Fibroblast of skin of abdomen (primary cell): ENCODE measurements at places on chromosomes 4 and X.

GRCh38 chr4:126306152-126306869 lies 991.6 kb downstream of the FAT4 start:
- DNase-seq = peak; percentile 0

- peak; percentile 48 for DNase-seq
Measured at GRCh38 chr4:1039493-1040343, 28.3 kb downstream of the FGFRL1 start.

- DNase-seq = no peak
Measured at GRCh38 chr4:111806331-111806730, 338.9 kb upstream of the FAM241A start.

DNA sequence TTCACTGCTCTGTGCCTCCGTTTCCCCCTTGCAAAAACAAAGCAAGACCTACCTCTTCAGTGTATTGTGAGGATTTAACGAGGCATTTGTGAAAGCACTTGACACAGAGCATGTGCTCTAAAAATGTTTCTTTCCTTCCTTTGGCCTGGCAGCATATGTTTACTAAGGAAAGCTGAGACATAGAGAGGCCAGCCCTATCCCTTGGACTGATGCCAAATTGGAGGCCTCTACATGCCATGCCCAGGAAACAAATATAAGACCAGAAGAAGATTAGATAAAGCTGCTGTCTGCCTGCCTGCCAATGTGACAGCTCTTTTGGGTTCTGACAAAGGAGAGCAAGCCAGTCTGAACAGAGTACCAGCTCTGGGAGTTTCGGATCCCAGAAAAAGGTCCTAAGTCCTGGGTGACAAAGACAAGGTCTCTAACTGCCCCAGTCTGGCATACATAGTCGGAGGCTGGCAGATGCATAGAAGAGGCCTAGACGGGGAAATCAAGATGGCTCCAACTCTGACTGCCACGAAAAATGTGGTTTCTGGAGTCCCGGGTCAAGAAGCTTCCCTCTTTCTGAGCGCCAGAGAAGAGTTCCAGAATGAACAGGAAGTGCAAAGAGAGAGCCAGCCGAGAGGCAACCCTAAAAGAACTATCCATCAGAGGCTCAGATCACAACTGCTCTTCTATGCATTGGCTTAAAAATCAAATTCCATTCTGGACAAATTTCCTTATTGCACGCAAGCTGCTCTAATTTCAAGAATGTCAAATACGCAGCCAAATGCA lies 25.8 kb downstream of the OTUD6A start:
- DNase-seq = peak; percentile 59

DNA sequence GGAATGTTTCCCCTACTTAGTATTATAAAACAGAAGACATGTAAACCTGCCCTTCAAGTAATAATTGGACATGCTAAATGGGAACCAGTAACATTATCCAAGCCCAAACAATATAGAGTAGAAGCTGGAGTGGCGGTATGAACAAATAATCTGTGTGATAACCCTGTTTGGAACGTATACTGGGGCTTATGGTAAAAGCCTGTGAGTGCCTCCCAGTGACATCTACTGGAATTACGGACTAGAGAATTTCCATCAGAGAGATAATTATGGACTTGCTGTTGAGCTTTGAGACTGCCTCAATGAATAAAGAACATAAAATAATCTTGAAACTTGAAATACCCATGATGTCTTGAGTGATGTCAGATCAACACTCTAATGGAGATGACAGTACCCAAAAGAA lies 406.3 kb upstream of the GRIA3 start:
- no peak for DNase-seq

DNA sequence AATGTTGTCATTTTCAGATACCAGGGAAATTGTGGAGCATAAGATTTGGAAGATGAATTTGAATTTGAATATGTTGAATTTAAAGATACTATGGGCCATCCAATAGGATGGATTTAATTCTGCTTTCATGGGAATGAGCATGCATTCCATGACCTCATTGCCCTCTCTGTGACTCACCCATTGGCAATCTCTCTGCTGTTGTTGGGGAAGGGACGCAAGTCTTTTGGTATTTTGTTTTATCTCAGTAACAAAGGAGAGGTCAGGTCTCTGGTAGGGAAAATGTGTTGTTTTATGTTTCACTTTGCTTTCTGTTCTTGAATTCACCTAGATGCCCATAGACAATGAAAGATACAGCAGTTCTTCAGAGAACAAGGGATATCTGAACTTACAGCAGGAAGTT lies 42.1 kb upstream of the MAGEA4 start:
- DNase-seq = peak; percentile 73

DNA sequence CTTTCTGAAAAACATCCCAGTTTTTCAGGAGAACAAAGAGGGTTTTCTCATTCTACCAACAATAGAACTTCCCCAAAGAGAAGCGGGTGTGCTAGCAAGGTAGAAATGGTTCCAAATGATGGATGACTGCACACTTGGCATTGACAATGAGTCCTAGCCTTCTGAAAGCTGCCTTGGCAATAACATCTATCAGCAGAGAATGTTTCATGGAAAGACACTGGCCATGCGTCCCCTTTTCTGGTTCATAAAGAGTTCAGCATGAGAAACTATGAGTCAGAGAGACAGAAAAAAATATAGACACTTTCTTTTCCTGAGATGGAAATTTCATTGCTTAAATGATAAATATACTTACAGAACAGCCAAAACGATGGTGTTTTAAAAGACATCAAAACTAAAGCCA lies 236.9 kb upstream of the PRKX start:
- no peak for DNase-seq

- no peak for DNase-seq
Measured at GRCh38 chr4:148452970-148453369, 10.8 kb upstream of the NR3C2 start.

DNA sequence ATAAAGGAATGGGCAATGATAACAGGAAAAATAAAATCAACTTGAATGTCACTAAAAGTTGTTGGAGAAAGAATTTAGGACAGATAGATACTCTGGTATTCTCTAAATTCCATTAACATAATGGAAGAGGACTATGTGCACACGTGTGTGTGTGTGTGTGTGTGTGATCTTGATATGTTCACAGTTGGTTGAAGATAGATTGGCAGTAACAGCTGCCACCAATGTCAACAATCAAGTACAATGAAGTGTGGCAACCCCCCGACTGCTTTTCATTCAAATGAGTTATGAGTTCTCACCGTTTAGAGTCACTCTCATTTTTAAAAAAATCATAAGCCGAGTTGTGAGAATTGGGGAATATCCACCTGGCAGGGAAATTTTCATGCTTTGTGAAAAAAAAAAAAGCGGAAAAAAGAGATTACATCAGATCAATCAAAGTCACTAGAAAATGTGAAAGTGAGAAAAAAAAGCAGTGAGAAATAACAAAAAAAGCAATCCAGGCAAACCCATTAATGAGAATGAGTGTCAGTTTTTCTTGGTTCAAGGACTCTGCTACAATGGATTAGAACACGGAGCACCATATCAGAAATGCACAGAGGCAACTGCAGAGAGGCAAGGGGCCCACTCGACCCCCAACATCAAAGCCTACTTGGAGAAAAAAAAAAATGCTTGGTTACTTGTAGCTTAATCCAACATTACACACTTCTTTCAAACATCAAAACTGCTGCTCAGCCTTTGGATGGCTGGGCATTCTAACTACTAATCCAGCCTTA lies 414.9 kb upstream of the PITX2 start:
- no peak for DNase-seq

- DNase-seq = no peak
Measured at GRCh38 chrX:153955228-153955732, 10.8 kb upstream of the RENBP start.

DNA sequence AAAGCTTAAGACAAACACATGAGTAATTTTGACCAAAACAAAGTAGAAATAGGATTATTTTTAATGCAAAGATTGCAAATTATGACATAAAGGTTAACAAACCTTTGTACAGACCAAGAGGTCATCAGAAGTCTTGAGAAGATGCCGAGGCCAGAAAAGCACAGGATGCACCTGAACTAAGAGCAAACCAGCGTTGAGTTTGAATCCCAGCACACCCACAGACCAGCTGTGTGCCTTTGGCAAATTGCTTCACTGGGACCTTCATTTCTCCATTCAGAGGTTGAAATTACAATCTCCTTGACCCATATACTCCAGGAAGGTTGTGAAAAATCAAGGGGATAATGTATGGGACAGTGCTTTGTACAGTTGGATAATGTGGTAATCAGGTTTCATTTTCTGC lies 56.6 kb downstream of the PPM1K start:
- DNase-seq = no peak

GRCh38 chr4:28436191-28437080 lies 1575.8 kb downstream of the STIM2 start:
- peak; percentile 26 for DNase-seq

GRCh38 chr4:24252121-24252520 lies 332.2 kb downstream of the DHX15 start:
- DNase-seq = no peak

DNA sequence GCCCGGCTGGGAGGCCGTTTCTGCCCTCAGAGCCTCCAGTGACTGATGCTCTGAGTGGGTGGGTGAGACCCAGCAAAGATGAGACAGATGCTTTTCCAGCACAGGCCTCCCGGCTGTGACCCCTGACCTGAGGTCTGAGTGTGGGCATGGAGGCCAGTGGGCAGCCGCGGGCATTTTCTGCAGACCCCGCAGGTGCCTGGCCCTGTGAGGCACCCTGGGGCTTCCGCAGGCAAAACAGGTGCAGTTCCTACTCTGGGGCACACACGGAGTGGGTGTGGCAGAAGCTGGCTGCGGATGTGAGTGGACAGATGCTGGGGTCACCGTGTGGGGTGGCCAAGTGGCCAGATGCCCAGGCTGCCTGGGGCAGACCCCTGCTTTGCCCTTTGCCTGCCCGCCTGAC lies 14.8 kb downstream of the HTRA3 start:
- DNase-seq = no peak

- DNase-seq = no peak
Measured at GRCh38 chr4:74378573-74378972, 13.6 kb downstream of the EREG start.

- DNase-seq = no peak
Measured at GRCh38 chr4:40227284-40227683, 30.5 kb downstream of the RHOH start.

DNA sequence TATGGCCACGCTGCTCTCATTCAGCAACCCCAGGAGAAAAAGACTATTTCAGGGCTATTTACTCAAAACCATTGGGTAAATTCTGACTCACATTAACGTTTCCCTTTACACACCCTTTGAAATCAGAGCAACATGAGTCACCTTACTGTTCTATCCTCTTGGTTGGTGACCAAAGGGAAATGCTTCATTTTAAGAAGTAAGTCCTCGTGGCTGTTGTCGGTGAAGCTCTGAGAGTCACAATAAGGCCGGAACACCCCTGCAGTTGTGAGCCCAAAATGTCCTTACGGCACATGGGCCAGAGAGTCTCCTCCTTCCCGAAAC lies 56.3 kb upstream of the SPRY1 start:
- DNase-seq = peak; percentile 75

DNA sequence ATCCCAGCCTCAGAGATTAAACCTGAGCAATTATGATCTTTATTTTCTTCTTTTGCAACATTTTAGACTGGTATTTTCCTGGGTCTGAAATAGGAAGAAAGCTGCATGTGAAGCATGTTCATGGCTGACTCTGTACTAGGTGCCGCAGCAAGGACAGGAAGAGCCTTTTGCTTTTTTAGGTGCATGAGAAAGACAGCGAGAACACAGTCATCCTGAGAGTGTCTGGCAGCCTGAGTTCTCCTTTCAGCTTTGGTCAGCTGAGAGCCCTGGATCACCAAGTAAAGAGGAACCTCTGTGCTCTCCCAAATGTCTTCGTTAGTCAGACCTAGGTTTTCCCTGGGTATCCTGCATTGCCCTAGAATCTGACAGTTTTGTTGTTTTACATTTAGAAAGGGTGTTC lies 29.8 kb downstream of the FAM149A start:
- no peak for DNase-seq
